Activated CD8-positive, alpha-beta memory T cell treated with anti-CD3 and anti-CD28 coated beads, Interleukin-2, amount 50 U/mL, for 48 hours (primary cell): ENCODE measurements at places on chromosomes 2 and 18.

DNA sequence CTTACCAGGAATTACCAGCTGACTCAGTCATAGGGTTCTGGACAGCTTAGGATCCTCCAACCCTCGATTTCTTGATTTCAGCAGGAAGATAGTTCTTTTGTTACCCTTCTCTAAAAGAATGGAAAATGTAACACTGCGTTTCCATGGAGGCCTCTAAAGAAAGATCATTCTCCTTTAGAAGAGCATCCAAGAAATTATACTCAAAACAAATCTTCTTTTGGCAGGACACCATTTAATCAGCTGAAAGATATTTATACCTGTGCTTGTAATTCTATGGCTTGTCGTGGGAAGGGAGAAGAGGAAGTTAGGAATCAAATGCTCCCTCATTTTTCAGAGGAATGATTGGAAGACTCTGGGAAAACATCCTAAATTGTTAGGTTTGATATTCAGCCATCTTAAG lies 130.5 kb downstream of the RAB3GAP1 start:
- DNase-seq: no peak

DNA sequence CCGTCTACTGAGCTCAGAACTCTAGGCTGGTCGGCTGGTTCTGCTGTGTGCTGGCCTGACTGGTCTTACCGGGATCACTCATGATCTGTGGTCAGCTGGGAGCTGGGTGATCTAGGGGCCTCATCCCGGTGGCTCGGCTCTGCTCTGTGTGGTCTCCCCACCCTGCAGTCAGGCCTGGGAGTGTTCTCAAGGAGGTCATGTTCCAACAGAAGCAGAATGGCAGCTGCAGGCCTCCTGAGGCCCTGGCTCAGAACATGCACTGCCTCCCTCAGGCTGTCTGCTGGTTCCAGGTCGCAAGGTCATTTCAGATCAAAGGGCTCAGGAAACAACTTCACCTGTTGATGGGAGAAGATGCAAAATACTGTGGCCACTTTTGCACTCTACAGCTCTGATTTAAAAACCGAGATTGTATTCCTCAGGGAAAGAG lies 81.1 kb upstream of the RFX8 start:
- no peak for DNase-seq

- no peak for DNase-seq
These were observed 117.2 kb downstream of the LNPK start for GRCh38 chr2:175884697-175885393.

- DNase-seq: no peak
These were observed 74.4 kb downstream of the MEIS1 start for GRCh38 chr2:66509326-66509811.

DNA sequence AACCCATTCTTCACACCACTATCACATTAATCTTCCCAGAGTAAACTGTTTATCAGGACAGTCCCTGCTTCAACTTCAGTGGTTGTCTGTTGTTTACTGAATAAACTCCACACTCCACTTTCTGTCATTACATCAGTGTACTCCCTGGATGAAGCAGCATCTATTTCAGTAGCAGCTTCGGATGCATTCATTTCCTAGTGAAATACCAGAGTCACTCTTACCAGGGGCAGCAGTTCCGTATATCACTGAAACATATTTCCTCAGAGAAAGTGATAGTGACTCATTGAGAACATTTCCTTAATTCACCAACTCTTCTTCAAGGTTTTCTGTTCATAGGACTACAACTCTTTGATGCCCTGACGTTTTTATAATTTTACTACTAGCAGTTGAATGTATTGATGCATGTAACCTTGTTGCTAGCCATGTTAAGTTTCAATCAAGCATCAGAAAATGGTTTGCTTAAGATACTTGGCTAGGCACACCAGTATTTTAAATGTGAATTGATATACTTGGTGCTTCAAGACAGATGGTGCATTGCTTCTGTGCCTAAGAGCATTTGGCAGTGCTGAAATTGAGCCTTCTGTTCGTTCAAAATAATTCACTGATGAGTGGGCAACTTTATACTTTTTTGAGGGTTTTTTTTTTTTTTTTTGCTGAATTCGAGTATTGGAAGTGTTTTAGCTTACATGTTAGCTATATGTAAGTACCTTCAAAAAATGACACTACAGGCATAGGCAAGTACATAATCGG lies 92.3 kb downstream of the UBE2E3 start:
- DNase-seq: no peak

- no peak for DNase-seq
These were observed 124.1 kb upstream of the NDUFV2 start for GRCh38 chr18:8978394-8978793.

DNA sequence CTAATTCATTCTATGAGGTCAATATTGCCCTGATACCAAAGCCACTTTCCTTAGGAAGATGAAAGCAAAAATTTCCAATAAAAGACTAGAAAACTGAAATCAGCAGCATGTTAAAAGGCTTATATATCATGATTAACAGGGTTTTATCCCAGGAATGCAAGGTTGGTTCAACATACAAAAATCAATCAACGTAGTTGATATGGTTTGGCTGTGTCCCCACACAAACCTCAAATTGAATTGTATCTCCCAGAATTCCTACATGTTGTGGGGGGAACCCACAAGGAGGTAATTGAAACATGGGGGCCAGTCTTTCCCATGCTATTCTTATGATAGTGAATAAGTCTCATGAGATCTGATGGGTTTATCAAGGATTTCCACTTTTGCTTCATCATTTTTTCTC lies 11.7 kb upstream of the ABCB11 start:
- DNase-seq: no peak

- DNase-seq: no peak
These were observed 39.5 kb upstream of the FAM110C start for GRCh38 chr2:85761-86160.

DNA sequence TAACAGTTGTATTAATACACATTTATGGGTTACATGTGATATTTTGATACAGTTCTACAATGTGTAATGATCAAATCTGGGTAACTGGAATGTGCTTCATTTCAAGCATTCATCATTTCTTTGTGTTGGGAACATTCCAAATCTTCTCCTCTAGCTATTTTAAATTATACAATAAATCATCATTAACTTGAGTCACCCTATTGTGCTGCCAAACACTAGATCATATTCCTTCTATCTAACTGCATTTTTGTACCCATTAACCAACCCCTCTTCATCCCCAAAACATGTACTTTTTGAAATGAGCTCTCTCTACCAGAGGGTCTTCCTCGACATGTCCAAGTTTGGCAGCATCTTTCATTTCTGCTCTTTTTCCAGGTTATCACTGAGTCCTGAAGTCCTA lies 81.1 kb upstream of the TTC39C start:
- no peak for DNase-seq
